ENCODE measurements at places on chromosomes 13 and 19.

DNA sequence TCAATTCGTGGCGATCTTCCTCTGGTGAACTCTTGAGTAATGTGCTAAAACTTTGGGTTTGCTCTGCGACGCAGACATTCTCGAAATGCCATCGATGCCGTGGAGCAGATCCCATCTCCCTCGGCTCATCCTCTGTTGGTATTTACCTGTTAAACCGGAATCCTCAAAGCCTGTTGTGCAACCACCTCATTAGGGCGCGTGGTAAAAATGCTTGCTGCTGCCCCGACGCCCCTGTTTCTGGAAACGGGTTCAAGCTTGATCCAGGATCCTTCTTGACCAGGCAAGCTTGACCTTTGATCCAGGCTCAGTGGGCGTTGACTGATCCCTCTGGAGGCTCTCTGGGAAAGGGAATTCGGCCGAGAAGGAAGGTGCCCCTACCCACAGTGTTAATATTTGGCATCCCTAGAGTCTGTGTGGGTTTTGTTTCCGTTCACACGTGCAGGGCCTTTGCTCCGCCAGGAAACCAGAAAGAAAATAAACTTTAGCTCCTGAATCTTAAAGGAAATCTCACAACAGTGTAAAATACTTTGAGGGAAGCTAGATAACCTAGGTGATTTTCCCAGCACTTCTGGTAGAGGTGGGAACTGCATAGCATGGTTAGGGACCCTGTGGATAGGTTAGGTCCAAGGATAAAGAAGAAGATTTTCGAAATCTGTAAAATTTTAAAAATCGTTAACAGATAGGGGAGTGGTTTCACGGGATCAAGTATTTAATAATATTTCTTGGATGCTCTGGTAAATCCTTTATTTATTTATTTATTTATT lies 1.1 kb downstream of the LSM14A start:
- peak; percentile 35 for DNase-seq

DNA sequence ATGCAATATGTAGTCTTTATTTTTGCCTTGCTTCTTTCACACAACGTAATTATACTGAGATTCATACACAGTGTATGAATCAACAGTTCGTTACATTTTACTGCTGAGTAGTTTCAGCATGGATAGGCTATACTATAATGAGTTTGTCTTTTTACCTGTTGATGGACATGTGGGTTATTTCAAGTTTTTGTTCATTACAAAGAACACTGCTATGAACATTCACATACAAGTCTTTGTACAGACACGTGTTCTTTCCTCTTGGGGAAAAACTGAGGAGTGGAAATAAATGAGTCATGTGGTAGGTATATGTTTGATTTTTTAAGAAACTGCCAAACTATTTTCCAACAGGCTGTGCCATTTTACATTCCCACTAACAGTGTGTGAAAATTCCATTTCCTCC lies 35.1 kb downstream of the ENOX1 start:
- DNase-seq: no peak

- peak; percentile 60 for DNase-seq
Measured at GRCh38 chr19:14073261-14073924, 807 bp downstream of the MISP3 start.

DNA sequence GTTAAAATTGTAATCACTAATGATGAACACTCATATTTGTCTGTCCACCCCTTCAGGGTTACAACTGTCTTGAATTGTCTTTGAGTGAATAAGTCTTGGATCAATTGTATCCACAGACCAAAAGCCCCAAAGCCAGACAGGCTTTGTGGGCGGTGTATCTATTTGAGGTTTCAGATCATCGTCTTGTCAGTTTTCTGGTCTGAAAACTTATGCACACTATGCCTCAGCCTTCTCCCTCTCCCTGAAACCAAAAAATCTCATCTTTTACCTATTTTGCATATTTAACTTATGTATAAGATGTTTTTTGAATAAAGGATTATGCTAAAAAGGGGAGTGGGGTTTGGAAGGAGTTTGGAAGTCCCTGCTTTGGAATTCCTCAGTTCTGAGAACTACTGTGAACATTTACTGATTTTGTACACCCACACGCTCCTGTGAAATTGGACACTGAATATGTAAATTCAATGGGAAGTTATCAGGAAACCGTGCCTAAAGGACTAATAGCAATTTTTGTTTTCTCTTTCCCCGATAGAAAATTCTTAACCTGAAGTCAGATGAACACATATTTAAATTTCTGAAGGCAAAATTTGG lies 52.1 kb downstream of the DPY19L3 start:
- DNase-seq: no peak

GRCh38 chr13:84648069-84648640 lies 765.9 kb upstream of the SLITRK1 start:
- peak; percentile 30 for DNase-seq

GRCh38 chr13:72696579-72696978 lies 30.9 kb downstream of the MZT1 start:
- DNase-seq: peak; percentile 28

- no peak for DNase-seq
Measured at GRCh38 chr13:92307752-92308151, 909.3 kb downstream of the GPC5 start.

DNA sequence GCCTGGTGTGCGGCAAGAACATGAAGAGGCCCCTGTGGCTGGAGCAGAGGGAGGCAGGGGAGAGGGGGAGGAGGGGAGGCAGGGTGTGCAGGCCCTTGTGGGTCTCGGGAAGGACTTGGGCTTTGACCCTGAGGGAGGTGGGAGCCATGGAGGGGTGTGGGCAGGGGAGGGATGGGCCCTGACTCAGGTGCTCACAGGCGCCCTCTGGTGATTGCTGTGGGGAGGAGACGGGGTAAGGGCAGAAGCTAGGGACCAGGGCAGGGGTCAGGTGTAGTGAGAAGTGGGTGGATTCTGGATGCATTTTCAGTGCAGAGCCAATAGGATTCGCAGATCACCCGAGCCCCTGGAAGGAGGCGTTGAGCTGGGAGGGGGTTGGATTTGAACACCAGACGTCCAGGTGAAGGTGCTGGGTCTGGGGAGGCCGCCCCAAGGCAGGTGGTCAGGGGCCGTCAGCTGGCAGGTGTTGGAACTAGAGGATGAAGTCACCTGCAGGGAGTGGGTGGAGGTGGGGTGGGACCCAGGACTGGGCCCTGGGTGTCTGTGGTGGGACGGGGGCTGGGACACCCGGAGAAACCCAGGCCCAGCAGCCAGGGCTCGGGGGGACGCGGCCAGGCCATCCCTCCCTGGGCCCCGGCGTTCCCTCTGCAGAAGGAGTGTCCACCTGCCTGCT lies 185.4 kb downstream of the KDM4B start:
- DNase-seq: peak; percentile 12

GRCh38 chr13:36323951-36324566 lies 22.1 kb downstream of the SPART start:
- DNase-seq: no peak

- no peak for DNase-seq
Measured at GRCh38 chr13:112210371-112210770, 143.4 kb downstream of the SOX1 start.

Measured in Kasumi-1 (cell line).